ENCODE measurements at places on chromosomes 16 and 17.

DNA sequence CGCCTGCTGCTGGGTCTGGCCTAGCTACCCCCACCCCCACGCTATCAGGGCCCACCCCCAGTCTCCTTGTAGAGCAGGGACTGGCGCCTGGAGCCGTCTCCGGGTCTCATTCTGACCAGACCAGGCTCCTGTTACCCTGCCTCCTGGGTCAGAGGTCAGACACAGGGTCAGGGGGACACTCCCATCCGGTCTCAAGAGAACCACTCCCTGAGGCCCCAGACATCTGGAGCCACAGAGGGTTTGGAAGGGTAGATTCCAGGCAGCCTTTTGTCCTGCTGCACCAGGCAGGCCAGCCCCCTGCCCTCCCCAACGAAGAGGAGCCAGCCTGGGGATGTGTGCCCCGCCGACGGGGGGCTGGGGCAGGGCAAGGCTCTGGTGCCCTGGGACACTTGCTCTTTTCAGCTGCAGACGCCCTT, 944 bp upstream of the WFIKKN1 start:
- DNase-seq: no peak

- no peak for DNase-seq
Observed at GRCh38 chr16:58280846-58281301, 14.0 kb downstream of the PRSS54 start.

DNA sequence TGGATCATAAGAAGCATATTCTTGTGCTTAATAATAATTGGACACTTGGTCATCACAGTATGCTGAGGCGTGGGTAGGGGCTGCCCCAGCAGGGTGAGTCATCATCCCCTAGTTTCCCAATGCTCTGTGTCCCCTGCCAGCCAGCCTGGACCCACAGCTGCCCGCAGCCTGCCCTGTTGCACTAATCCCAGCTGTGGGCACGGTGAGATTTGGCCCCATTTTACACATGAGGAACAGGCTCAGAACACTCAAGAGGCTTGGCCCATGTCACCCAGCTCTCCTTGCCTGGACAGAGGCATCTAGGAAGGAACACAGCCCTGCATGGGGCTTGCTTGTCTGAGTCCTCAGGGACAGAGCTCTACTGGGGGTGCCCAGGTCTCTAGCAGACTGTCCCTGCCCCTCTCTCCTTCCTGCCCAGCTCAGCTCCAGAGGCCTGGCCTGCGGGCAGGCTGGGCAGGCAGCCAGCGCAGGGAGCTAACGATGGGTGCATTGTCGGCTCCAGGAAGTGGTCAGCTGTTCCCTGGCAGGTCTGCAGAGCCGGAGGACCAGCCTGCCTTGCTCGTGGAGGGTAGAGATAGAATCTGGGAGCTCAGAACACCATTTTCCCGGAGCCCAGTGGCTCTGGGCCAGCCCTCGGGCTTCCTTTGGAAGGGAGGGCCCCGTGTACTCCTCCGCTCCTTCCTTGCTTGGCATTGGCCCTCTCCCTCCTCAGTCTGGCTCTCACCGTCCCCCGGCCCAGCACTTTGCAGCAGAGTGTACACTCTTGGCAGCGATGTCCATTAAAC, 189.4 kb downstream of the RAB11FIP4 start:
- DNase-seq: no peak

DNA sequence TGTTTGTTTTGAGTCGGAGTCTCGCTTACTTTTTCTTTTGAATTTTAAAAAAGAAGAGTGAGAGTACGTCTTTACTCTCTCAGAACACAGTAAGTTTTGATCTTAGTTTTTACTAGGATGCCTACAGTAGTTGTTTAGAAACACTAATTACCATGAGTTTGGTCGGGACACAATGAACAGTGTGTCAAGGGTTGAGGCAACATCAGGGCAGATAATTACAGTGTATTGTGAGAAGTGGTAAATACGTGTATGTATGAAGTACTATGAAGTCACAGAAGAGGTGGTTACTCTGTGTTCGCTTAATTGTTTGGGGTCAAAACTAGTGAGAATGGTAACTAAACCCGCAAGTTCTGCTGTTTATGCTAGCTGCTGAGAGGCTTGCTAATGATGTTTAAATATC, 18.2 kb downstream of the PAFAH1B1 start:
- DNase-seq: no peak

DNA sequence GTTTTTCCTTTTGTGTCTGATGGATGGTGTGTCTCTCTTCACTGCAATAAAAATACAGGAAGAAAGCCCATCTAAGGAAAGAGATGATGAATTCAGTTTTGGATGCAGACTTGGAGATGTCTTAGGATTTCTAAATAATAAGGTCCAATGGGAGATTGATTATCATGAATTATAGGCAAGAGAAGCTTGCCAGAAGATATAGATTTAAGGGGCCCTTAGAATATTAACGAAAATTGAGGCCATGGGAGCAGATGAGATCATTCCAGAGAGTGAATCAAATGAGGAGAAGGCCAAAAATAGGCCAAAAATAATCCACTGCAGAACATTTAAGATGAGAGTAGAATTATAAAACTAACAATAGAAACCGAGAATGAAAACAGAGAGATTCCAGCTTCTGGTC, 63.1 kb downstream of the KCNJ2 start:
- DNase-seq: no peak

- no peak for DNase-seq
Observed at GRCh38 chr17:47704116-47704515, 10.2 kb downstream of the TBKBP1 start.

DNA sequence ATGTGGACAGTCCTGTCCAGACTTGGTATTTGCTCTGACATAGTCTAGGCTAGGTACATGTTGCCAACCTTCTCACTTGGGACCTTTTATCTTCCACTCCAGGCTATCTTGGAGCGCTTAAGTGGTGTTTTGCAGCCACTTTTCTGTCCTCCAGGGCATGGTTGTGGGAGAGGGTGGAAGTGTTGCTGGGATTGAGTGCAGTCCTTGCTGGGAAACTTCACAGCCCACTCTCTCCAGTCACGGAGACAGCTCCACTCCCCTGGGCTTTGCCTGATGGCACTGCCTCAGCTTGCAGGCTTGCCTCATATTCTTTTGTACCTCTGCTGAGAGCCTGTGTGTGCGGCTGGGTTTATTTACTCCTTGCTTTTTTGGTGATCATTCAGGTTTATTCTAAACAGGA, 17.4 kb downstream of the RPA1 start:
- DNase-seq: no peak

GRCh38 chr16:52657924-52658323, 111.0 kb upstream of the TOX3 start:
- DNase-seq: no peak

GRCh38 chr16:1159973-1160772, 7.3 kb downstream of the CACNA1H start:
- no peak for DNase-seq

- peak; percentile 49 for DNase-seq
Observed at GRCh38 chr17:74457146-74457819, 9.2 kb upstream of the CD300A start.

DNA sequence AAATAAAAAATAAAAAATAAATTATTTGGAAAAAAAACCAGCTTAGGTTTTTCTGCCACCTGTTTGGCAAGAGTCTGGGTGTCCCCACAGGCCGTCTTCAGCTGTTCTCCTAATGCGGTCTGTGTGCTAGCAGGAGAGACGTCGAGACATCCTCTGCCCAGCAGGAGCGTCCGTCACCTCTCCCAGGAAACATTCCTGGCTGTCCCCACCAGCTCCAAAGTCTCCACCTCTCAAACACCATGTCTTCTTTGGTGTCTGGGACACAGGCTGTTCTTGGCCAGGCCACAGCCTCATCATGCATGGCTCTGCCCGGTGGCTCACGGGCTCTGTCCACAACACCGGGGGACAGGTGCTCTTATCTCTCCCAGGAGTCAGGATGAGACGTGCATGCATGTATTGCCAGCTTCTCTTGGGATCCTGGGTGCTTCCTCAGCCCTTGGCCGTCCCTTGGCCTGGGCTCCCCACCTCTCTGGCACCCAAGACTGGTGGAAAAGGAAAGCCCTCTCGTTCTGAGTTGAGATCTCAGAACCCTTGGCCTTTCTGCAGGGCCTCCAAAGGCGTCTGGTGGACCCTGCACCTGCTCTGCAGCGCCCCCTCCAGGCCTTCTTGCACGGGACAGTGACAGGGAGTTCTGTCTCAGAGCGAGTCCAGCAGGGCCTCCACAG, 84.9 kb upstream of the CBX4 start:
- DNase-seq: no peak

- DNase-seq: no peak
Observed at GRCh38 chr16:66289051-66289680, 77.3 kb upstream of the CDH5 start.

DNA sequence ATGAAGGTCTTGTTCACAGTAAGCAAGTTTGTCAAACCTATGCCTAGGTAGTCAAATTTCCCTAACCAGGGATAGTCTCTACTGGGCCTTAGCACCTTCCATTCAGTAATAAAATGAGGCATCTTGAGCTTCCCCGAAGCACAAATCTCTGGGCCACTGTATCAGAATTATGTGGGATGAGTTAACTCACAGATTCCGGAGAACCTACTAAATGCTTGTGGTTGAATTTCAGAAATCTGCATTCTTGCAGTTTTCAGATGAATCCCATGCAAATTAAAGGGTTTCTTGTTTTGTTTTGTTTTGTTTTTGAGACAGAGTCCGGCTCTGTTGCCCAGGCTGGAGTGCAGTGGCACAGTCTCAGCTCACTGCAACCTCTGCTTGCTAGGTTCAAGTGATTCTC, 478.8 kb upstream of the HSBP1 start:
- no peak for DNase-seq

DNA sequence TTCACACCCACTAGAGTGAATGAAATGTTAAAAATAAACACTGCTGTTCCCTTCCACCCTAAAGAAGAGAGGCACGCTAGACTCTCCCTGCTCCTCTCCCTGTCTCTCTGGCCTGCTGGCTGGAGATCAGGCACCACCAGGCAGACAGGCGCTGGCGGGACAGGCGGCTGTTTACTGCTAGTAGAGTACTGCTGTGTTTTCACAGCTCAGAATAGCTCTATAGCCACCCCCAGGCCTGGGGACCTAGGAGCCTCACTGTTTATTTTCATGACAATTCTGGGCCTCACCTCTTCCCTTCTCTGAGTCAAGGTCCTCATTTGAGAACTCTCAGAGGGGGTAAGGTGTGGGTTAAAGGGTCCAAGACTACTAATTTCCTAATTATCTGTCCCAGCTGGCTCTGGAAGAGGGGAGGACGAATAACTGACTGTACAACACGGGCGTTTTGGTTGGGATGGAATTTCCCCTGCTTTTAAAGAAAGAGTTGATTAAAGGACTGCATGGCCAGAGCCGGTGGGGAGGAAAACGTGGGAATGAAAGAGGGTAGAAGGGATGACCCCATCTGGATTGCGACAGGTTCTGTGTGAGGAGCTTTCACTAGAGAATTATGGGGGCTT, 9.0 kb upstream of the G6PC1 start:
- no peak for DNase-seq
